ENCODE measurements at places on chromosomes 6 and 20. TPM values are rescaled to one million over a fixed set of nuclear protein-coding genes. Genes with fewer than 3 reads are reported as not detected.

Gene SLC17A1
- total RNA-seq, result not detected

Gene TXLNB
- total RNA-seq, result 0.17 TPM

Gene DHX35
- total RNA-seq, result 12.1 TPM

Gene PTK6
- 2.0 TPM for total RNA-seq

Gene CASS4
- not detected for total RNA-seq

Gene PHACTR1
- 0.55 TPM for total RNA-seq

Gene LY6G6F
- total RNA-seq, result not detected

Gene BRD2
- 106 TPM for total RNA-seq

Gene ID1
- total RNA-seq, result 395 TPM

Gene PACSIN1
- total RNA-seq, result 0.31 TPM

Gene NEURL2
- total RNA-seq, result 3.1 TPM

Gene CRIP3
- total RNA-seq, result not detected

Gene COL19A1
- not detected for total RNA-seq

Gene SNAP25
- total RNA-seq, result 0.12 TPM

Gene FOXC1
- total RNA-seq, result 4.6 TPM

Gene CFAP61
- 0.16 TPM for total RNA-seq

Gene COL20A1
- not detected for total RNA-seq

Gene PSORS1C1
- 3.4 TPM for total RNA-seq

Gene PI3
- not detected for total RNA-seq

Gene DEFB132
- total RNA-seq, result not detected

Gene C6orf163
- total RNA-seq, result 0.72 TPM

Gene NPBWR2
- not detected for total RNA-seq

Gene IMPG1
- not detected for total RNA-seq

Gene HLA-DQA1
- not detected for total RNA-seq

Gene DNMT3B
- 6.2 TPM for total RNA-seq

Gene SPINT4
- not detected for total RNA-seq

Gene MCHR2
- not detected for total RNA-seq

Gene PDSS2
- 8.2 TPM for total RNA-seq

Gene CRISP2
- total RNA-seq, result not detected

Gene RBBP8NL
- total RNA-seq, result not detected

All from A172 (cell line).